HCT116 (cell line): ENCODE measurements at places on chromosomes 4 and X. TPM values are rescaled to one million over a fixed set of nuclear protein-coding genes. Genes with fewer than 3 reads are reported as not detected.

- no peak overlapping the region for H3K4me3 ChIP-seq
- no peak overlapping the region for H3K27ac ChIP-seq
- no peak for DNase-seq
- peaks cover 11% of the 10 kb centered on the region; the same call in 1 of the 2 replicates for H3K27me3 ChIP-seq
Measured at GRCh38 chr4:16116019-16116418, 32.2 kb upstream of the PROM1 start.

- DNase-seq = no peak
- no peaks in the 10 kb centered on the region for H3K27me3 ChIP-seq
- no peaks in the 10 kb centered on the region for H3K4me1 ChIP-seq
Measured at GRCh38 chrX:96764864-96765263, 80.2 kb downstream of the DIAPH2 start.

- no peaks in the 10 kb centered on the region for H3K27me3 ChIP-seq
- no peak overlapping the region for H3K27ac ChIP-seq
- H3K4me1 ChIP-seq = no peaks in the 10 kb centered on the region
- no peak overlapping the region for H3K4me3 ChIP-seq
- H3K36me3 ChIP-seq = no peaks in the 10 kb centered on the region
- DNase-seq = no peak
Measured at GRCh38 chr4:153010146-153010545, 74.0 kb downstream of the FHDC1 start.

DNA sequence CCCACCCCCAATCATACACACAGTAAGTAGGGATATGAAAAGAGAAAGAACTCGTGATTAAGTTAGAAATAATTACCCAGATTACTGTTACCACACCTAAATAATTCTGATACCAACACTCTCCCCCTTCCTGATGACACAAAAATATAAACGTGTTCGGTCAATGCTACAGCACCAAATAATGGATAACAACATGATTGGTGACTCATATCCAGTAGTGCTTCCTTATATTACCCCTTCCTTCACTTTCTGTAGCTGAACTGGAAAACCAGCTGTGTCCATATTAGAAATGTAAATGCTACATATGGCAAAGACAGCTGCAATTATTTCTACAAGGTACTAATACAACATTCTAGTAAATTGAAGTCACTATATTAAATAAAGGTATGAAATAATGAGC lies 20.8 kb downstream of the EIF4E start:
- peaks cover 9% of the 10 kb centered on the region; the same call in 1 of the 2 replicates for H3K4me1 ChIP-seq
- H3K36me3 ChIP-seq = no peaks in the 10 kb centered on the region
- no peaks in the 10 kb centered on the region for H3K27me3 ChIP-seq
- H3K4me3 ChIP-seq = no peak overlapping the region

DNA sequence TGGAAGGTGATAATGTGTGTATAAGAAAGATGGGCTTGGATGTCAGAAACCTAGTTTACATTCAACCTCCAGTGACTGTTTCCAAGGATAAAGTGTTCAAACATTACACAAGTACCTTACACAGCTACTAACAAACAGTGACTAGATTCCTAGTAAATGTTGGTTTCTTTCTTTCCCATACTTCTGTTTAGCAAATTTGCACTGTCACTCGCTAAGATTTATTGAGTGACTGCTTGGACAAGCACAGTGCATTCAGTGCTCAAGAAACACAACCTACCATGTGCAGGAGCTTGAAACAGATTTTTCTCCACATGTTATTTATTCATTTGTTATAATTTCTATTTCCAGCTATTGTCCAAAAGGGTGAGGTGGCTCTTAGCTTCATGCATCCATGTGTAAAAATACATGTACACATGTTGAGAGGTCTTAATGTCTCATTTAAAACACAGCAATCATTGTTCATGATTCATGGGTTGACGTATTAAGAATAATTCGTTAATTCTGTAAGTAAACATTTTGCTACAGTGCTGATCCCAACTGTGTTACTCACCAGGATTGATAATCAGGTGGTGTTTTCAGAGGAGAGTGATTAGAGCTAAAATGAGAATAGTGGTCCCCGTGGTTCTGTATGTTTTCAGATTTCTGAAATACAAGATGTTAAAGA lies 153.0 kb downstream of the DCLK2 start:
- no peak for DNase-seq
- H3K27ac ChIP-seq = no peak overlapping the region
- H3K4me1 ChIP-seq = no peaks in the 10 kb centered on the region
- no peaks in the 10 kb centered on the region for H3K36me3 ChIP-seq
- H3K27me3 ChIP-seq = no peaks in the 10 kb centered on the region

GRCh38 chr4:137360761-137361160 lies 171.5 kb downstream of the PCDH18 start:
- no peaks in the 10 kb centered on the region for H3K4me1 ChIP-seq
- H3K4me3 ChIP-seq = no peak overlapping the region
- no peaks in the 10 kb centered on the region for H3K36me3 ChIP-seq
- H3K27ac ChIP-seq = no peak overlapping the region
- no peak for DNase-seq

GRCh38 chrX:88613338-88613737 lies 133.7 kb upstream of the CPXCR1 start:
- DNase-seq = no peak
- H3K36me3 ChIP-seq = no peaks in the 10 kb centered on the region
- H3K4me1 ChIP-seq = no peaks in the 10 kb centered on the region

- peaks cover 17% of the 10 kb centered on the region for H3K4me1 ChIP-seq
- H3K4me3 ChIP-seq = peak overlapping the region; percentile 24; the same call in 1 of the 2 replicates
- no peaks in the 10 kb centered on the region for H3K36me3 ChIP-seq
- DNase-seq = peak; percentile 4
- no peaks in the 10 kb centered on the region for H3K27me3 ChIP-seq
Measured at GRCh38 chrX:73916931-73917667, 354.1 kb downstream of the CHIC1 start.

DNA sequence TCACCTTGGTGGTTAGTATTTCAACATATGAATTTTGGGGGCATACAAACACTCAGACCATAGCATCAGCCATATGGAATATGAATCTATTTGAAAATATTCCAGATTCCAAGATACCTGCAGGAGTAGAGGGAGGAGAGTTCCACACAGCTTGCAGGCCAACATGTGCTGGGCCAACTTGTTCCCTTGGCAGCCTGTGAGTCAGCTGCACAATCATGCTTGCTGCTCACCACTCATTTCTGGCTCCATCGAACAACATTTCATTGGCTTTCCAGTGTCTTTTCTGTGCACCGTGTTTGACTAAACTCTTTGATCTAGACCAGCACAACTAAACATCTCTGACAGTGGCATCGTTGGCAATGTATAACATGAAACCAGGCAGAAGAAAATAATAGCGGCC lies 282.5 kb upstream of the RASGEF1B start:
- no peaks in the 10 kb centered on the region for H3K4me1 ChIP-seq
- DNase-seq = no peak
- H3K36me3 ChIP-seq = no peaks in the 10 kb centered on the region
- no peak overlapping the region for H3K4me3 ChIP-seq

DNA sequence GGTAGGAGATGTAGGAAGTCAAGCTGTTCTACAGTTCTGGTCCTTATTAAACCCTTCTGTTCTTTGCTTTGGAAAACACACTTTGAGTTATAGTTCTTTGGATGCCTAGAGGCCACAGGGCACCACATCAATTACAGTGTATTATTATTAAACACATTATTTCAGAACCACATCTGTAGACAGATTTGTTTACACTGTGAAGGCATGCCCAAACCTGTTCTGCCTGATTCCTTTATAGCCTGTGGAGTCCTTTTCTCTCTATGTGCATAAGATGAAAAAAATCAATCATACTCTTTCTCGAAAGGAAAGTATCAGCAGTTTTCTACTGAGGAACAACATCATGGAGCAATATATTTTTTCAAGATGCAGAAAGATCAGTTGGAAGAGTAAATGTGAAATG lies 371.3 kb upstream of the INTU start:
- no peak for DNase-seq
- H3K36me3 ChIP-seq = no peaks in the 10 kb centered on the region
- no peak overlapping the region for H3K27ac ChIP-seq

GRCh38 chrX:120361764-120362305 lies at the start of gene ATP1B4:
ATP1B4 (plus strand) TSS chrX:120362089; CDS start chrX:120362169, 80 bp downstream.
- H3K36me3 ChIP-seq = no peaks in the 10 kb centered on the region
- no peak within 1 kb of the TSS for H3K27ac ChIP-seq

DNA sequence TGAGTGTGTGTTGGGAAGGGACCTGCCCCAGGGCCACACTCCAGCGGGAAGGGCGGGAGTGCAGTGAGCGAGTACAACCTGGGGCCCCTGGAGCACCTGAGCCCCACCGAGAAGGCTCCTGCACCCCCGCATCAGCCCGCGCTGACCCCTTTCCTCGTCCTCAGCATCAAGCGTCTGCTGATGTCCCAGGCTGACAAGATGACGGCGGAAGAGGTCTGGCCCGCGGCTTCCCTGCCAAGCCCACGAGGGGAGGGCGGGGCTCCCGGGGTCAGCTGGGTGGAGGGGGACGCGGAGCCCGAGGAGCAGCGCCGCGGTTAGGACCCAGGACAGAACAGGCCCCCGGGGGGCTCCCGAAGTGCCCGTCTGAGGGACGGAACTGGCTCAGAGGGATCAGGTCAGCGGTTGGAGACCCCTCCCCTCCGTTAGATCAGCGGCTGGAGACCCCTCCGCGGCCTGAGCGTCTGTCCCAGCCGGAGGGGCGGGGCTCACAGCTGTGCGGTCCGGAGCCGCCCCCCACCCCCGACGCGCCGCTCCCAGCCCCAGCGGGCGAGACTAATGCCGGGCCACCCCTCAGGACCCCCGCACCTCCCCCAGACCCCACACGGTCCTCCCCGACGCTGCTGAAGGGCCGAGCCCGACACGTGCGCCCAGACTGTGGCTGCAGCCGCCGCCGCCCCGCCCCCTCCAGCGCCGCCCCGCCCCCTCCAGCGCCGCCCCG lies 6.7 kb downstream of the MYL5 start:
- H3K27ac ChIP-seq = no peak overlapping the region; the same call in 1 of the 2 replicates
- no peaks in the 10 kb centered on the region for H3K36me3 ChIP-seq
- no peak for DNase-seq
- H3K4me3 ChIP-seq = no peak overlapping the region
- H3K27me3 ChIP-seq = no peaks in the 10 kb centered on the region
- H3K4me1 ChIP-seq = peaks cover 17% of the 10 kb centered on the region; the same call in 1 of the 2 replicates

The AADAT gene
- 15.4 TPM for total RNA-seq

The PCDH7 gene
- 65.9 TPM for total RNA-seq

The FGFR3 gene
- total RNA-seq = 31.7 TPM

The VEGFC gene
- total RNA-seq = not detected

The PASD1 gene
- not detected for total RNA-seq

The AR gene
- 0.02 TPM for total RNA-seq

The GPRASP1 gene
- total RNA-seq = 1.1 TPM

The BGN gene
- total RNA-seq = 0.37 TPM

The F8A2 gene
- not detected for total RNA-seq

The PHF8 gene
- 28.0 TPM for total RNA-seq

The SPARCL1 gene
- 0.96 TPM for total RNA-seq

The HOPX gene
- 0.42 TPM for total RNA-seq

The CSAG1 gene
- total RNA-seq = 1.2 TPM
